ENCODE measurements at places on chromosomes 5 and 9.

GRCh38 chr5:2199697-2200096, 317.0 kb upstream of the IRX4 start:
- no peak for DNase-seq

GRCh38 chr5:168288349-168289245, 2.8 kb upstream of the WWC1 start:
- DNase-seq = no peak

DNA sequence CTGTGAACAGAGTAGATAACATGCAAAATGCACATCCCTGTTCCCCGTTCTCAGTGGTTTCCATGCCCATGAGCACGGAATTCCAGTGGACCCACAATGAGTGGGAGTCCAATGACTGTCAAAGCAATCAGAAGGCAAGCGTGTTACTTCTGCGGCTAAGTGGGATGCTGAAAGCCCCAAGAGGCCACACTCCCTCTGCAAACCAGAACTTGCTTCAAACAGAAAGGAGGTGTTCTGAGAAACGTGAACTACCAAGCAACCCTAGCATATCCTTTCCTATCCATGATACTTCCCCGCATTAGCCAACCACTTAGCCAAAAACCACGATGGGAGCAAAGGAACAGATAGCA, 21.7 kb upstream of the MVB12B start:
- no peak for DNase-seq

DNA sequence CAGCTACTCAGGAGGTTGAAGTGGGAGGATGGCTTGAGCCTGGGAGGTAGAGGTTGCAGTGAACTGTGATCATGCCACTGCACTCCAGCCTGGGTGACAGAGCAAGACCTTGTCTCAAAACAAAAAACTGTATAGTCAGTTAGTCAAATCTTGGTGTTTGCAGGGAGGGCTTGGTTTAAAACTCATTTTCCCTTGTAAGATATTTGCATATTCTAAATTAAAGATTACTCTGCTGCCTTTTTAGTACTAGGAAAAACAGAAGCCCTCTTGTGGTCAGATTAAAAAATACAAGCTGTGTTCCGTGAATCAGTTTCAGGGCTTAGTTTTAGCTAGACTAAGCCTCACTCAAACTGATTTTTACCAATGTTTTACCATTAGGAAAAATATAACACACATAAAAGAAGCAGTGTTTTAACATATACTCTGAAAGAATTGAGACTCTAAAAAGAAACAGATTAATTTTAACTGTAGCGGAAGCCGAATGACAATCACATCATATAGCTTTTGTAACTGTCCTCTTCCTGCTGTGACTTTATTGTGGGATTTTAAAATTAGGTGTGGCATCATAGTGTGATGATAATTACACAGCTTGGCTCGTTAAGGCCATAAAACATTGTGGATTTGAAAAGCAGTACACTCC, 84.9 kb upstream of the BASP1 start:
- peak; percentile 28 for DNase-seq

DNA sequence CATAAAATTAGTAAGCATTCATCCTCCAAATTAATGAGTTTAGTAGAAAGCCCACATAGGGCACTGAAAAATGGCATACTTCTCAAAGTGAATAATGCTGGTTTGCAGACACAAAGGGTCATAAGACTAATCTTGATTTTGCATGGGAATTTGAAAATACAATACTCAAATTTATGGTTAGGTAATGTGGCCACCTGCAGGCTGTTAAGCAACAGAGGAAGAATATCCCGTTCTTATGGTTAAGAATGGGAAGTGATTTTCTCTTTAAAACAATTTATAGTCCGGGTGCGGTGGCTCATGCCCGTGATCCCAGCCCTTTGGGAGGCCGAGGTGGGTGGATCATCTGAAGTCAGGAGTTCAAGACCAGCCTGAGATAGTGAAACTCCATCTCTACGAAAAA, 9.4 kb upstream of the PLCXD3 start:
- DNase-seq = no peak

- no peak for DNase-seq
Observed at GRCh38 chr5:86665984-86666760, 48.4 kb downstream of the COX7C start.

GRCh38 chr5:74631081-74631953, 9.2 kb downstream of the ENC1 start:
- peak; percentile 84 for DNase-seq

- DNase-seq = no peak
Observed at GRCh38 chr5:76737846-76738245, 21.9 kb downstream of the F2R start.

GRCh38 chr5:79612667-79613198, 492 bp downstream of the TENT2 start:
- no peak for DNase-seq

DNA sequence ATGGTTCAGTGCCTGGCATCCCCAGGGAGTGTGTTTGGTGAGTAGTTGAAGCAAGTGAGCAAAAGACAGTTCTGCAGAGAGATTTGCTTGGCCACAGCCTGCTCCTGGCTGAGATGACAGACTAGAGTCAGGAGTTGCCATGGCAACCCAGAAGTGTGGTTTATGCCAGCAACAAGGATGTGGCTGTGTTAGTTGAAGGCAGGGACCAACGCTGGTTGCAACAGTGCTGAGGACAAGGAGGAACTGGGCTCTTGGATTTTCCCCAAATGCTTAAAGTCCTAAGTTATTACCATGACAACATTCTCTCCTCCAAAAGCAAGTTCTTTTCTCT, 2.7 kb downstream of the NXNL2 start:
- peak; percentile 14 for DNase-seq

GRCh38 chr5:982377-983237, 26.0 kb upstream of the NKD2 start:
- DNase-seq = no peak

- DNase-seq = no peak
Observed at GRCh38 chr5:75389430-75389829, 52.4 kb downstream of the HMGCR start.

DNA sequence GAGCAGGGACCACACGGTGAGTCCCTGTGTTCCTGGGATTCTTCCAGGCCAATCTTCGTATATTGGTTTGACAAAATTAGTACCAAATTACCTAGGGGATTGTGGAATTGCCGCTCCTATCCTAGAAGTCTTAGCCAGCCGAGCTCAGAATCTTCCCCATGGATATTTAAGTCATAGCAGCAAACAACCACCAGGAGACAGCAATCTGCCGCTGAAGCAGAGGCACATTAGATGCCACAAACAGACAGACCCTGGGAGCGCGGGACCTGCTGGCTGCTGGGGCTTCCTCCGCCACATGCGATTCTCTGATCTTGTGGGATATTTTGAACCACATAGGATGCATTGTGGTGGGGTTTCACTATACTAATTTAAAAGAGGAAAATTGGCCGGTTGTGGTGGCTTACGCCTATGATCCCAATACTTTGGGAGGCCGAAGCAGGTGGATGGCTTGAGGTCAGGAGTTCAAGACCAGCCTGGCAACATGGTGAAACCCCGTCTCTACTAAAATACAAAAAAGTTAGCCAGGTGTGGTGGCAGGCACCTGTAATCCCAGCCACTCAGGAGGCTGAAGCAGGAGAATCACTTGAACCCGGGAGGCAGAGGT, 31.7 kb upstream of the ZBTB43 start:
- no peak for DNase-seq

GRCh38 chr5:87122151-87122977, 145.3 kb upstream of the RASA1 start:
- peak; percentile 4 for DNase-seq

DNA sequence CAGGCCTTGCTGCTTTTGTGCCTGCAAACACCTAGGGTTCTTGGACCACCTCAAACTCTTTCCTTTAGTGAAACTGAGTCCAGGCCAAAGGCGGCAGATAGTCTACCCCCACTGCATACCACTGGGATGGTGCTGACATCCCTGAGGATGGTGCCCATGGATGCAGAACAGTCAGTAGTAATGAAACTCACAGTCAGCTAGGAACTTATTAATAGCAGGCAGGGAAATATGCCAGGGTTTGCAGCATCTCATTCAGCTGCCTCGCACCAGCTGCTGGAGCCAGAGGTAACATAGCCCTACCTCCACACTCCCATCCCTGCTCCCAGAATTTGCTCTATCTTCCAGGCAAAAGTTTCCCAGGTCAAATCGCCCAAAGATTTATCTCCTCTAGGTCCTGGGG, 189.1 kb downstream of the SREK1 start:
- no peak for DNase-seq

DNA sequence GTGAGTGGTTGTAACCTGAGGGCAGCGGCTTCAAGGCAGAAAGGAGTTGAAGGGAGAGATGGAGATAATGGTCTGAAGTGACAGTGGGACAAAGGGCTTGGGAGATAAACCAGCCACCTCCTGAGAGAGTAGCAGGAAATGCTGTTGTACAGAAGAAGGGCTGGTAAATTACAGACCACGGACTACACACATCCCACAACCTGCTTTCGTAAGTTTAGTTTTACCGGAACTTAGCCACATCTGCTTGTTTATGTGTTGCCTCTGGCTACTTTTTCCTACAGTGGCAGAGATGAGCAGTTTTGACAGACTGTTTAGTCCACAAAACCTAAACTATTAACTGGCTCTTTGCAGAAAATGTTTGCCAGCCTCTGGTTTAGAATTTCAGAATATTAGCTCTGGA, 269.5 kb downstream of the ARHGEF28 start:
- peak; percentile 58 for DNase-seq

DNA sequence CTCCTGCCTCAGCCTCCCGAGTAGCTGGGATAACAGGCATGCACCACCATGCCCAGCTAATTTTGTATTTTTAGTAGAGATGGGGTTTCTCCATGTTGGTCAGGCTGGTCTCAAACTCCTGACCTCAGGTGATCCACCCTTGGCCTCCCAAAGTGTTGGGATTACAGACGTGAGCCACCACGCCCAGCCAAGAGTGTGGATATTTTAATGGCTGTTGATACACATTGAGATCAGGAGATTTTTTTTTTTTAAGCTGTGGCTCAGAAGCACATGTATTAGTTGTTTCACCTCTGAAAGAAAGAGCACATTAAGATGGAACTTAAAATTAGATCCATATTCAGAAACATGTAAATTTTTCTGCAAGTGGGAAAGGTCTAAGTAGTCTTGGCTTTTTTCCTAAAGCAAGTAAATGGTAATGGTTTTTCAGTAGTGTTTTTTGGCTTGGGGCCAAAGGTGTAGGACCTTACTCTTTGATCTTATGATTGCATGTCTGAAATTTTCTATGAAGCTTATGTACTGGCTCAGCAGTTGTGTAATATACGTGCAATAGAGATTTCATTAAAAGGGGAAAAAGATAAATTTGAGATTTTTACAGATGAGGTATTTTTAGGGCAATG, 9.9 kb downstream of the RBM27 start:
- DNase-seq = no peak

DNA sequence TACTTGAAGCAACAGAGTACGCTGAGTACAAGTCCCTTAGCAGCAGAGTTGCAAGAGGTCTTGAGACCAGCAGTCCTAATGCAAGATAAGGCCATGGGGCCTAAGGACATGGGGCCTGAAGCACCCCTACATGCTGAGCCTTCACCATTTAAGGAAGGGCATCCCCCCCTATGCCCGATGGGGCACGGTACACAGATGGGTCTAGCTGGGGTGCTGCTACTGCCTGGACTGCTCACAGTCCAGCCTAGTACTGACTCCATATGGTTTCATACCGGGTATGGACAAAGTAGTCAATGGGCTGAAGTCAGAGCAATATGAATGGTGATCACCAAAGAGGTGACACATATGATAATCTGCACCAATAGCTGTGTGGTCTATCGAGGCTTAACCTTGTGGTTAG, 178.3 kb downstream of the PDE4D start:
- DNase-seq = no peak

DNA sequence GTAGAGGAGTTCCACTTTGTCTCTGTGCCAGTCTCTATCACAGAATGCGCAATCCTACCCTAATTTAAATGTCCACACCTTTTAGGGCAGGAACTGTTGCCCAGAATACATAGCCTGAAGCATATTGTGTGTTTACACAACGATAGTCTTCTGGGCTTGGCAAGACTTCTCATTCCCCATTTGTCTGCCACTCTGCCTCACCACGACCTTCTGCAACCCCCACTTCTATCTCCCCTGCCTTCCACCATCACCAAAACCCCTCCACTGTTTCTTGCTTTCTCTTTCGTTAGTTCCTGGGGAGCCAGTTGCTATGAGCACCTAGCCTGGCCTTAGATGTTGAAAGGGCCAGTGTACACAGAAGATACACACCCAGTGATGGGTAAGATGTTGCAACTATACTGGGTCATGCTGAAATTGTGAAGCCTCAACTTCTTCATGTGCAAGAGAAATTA, 883 bp upstream of the RNF145 start:
- peak; percentile 90 for DNase-seq

DNA sequence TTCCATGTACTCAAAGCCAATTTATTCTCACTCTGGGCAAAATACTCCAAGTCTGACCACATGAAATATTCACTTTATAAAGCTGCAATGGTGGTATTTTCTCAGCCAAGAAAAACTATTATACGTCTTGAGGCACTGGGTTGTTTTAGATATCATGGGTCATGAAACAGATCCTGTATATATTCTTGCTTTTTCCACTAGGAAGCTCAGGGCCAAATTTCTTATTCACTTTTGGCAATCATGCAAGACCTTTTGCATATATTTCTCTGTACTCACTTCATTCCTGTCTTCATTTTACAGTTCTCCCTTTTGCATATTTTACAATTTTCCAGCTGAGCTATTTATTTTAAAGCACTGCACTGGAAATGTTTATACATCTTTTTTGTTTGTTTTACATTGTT, 49.8 kb downstream of the GABBR2 start:
- no peak for DNase-seq

- DNase-seq = no peak
Observed at GRCh38 chr5:156295431-156295830, 31.5 kb upstream of the SGCD start.

DNA sequence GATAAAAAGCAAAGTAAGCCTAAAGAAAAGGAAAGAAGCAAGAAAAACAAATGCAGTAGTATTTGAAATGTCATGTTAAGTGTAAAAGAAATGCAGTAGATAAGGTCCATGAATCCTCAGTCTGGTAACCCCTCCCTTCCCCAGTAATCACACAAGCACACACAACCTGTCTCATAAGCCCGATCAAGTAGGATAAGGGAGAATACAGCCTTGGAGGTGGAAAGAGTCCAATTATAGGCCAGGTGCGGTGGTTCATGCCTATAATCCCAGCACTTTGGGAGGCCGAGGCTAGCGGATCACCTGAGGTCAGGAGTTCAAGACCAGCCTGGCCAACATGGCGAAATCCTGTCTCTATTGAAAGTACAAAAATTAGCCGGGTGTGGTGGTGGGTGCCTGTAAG, 117.9 kb downstream of the GADD45G start:
- no peak for DNase-seq

GRCh38 chr9:28956116-28956880, 1383.0 kb upstream of the C9orf72 start:
- DNase-seq = no peak

GRCh38 chr5:150121448-150122157, 34.0 kb downstream of the PDGFRB start:
- DNase-seq = no peak

All from AML-193 (cell line).